ENCODE measurements at places on chromosomes 3 and 15.

DNA sequence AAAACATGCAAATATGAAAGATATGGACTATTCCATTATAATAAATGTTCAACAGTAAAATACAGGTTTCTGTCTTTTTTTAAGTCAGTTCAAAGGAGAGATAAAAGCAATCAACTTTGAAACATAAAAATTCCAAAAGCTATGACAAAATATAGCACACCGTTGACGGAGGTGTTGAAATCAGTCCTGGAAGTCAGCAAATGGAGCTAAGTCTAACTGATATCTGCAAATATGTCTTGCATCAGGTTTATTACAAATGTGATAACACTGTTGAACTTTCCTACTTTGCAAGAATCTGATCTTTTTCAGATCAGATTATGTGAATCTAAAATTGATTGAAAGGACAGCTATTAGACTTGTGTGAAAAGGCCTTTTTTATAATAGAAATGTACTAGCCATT is 300.7 kb downstream of the SHOX2 start:
- no peak for DNase-seq

GRCh38 chr3:4703054-4703480 is 209.9 kb downstream of the ITPR1 start:
- DNase-seq: no peak

DNA sequence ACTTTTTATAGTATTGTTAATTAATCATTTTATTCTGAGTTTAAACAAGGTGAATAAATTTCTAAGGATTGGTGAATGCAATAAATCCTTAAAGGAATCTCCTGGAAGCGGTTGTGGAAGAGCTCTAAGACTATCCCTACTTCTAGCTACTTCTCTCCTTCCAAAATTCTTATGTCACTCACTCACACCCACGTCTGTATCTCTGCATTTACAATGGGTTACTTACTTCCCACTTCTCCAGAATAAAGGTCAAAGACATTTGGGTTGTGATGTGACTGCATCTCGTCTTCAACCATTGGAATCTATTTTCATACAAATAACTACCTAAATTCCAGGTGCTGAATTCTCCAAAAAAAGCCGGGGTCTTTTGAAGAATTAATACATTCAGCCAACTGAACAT is 234.2 kb upstream of the MDFIC2 start:
- no peak for DNase-seq

GRCh38 chr3:176579711-176580185 is 617.5 kb downstream of the TBL1XR1 start:
- DNase-seq: no peak

DNA sequence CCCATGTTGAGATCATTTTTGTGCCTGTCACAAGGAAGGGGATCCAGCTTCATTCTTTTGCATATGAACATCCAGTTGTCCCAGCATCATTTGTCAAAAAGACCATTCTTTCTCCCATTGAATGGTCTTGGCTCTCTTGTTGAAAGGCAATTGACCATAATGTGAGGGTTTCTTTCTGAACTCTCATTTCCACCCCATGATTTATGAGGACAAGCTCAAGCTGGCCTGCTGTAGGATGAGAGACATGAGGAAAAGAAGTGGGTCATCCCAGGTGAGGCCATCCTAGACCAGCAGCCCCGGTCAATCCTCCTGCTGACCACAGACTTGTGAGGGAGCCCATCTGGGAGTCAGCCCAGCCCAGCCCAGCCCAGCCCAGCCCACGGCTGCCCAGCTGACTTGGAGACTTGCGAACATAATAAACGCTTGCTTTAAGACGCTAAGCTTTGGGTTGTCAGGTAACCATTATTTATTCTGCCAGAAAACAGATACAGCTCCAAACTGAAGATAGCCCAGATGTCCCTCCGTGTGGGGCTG is 69.0 kb downstream of the LINGO1 start:
- DNase-seq: no peak

- DNase-seq: no peak
Observed at GRCh38 chr3:135860761-135861160, 104.8 kb upstream of the PPP2R3A start.

- no peak for DNase-seq
Observed at GRCh38 chr3:112364291-112364690, 31.3 kb downstream of the CD200 start.

- DNase-seq: no peak
Observed at GRCh38 chr3:153246331-153246730, 84.3 kb downstream of the RAP2B start.

DNA sequence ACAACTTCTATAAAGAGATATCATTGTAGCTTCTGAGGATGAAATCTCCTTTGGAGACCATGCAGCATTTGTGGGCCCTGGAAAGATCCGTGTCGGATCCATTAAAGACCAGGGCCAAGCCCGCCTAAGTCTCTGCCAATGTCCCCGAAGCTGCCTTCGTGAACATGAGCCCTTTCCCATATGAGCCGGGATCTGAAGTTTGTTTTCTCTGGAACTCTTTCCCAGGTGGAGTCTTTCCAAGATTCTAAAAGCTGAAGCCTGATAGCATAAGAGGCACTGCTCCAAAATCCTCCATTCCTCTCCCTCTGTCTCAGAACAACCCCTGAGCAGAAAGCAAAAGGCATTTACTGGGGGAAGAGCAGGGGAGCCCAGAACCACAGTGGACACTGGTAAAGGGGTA is 274.6 kb downstream of the NTRK3 start:
- DNase-seq: no peak

- DNase-seq: no peak
Observed at GRCh38 chr3:16168211-16168610, 6.3 kb upstream of the GALNT15 start.

DNA sequence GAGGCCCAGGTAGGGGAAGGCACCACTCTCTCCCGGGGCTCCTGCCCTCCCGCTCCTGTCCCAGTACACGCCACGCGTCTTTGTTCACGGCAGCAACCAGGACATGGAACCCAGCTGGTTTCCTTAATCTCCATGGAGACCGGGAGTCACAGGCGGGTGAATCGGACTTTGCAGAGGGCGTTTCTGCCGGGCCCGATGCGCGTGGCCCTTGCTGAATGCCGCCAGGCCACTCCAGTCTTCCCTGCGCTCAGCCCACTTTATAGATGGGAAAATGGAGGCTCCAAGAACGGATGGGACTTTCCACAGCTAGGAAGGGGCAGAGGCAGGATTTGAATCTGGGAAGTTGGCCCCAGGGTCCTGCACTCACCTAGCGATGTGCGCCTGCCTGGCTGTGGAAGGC is 7.4 kb downstream of the PLXND1 start:
- DNase-seq: no peak

GRCh38 chr3:17941152-17941551 is 198.7 kb upstream of the TBC1D5 start:
- DNase-seq: no peak

Measured in mesenteric fat pad (tissue), 1 donor.